ENCODE measurements at places on chromosomes 6 and 20.

GRCh38 chr6:118621799-118622470, 29.5 kb downstream of the CEP85L start:
- no peaks in the 10 kb centered on the region for H3K27me3 ChIP-seq
- no peak overlapping the region for H3K27ac ChIP-seq
- DNase-seq, result no peak
- peaks cover 28% of the 10 kb centered on the region for H3K36me3 ChIP-seq
- no peak overlapping the region for H3K4me3 ChIP-seq

- H3K27ac ChIP-seq, result no peak overlapping the region
- H3K4me1 ChIP-seq, result no peaks in the 10 kb centered on the region
- H3K27me3 ChIP-seq, result no peaks in the 10 kb centered on the region
- no peaks in the 10 kb centered on the region for H3K36me3 ChIP-seq
- no peak overlapping the region for H3K4me3 ChIP-seq
Measured at GRCh38 chr6:123838505-123839234, 35.0 kb downstream of the NKAIN2 start.

DNA sequence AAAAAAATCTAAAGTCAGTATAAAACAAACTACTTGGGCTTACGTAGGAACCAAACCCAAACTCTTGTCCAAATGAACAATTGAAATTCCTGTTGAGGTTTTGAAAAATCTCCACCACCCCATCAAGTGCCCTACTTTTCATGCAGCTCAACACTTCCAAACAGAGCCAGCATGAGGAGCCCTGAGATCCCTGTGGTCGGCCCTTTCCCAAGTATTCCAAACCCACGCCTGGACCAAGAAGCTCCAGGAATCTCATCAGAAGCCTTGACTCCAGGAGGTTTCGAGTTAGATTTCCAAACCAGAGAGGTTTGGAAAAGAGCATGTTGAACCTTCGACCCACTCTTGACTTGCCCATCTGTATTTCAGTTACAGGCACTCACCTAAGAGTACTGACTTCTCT, 179.3 kb downstream of the MTFR2 start:
- H3K4me1 ChIP-seq, result no peaks in the 10 kb centered on the region
- H3K27ac ChIP-seq, result no peak overlapping the region
- no peak overlapping the region for H3K4me3 ChIP-seq
- no peaks in the 10 kb centered on the region for H3K36me3 ChIP-seq

DNA sequence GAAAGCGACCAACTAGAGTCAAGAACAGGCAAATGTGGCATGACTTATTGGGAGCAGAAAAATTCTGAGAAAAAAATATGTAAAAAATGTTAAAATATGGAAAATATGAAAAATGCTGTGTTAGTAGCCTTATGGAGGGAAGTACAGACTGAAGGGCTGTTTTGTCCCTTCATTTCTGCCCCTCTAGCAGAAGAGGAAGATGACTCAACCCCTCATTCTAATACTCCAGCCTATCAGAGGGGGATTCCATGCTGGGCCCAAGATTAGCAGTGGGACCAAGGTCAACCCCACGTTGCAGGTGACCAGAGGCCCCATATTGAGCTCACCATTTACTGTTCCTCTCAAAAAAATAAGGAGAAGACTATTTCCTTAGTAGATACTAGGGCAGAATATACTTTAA, 8.4 kb downstream of the MUC21 start:
- peaks cover 8% of the 10 kb centered on the region for H3K4me1 ChIP-seq
- no peak overlapping the region for H3K27ac ChIP-seq
- no peaks in the 10 kb centered on the region for H3K36me3 ChIP-seq
- no peaks in the 10 kb centered on the region for H3K27me3 ChIP-seq
- DNase-seq, result no peak
- no peak overlapping the region for H3K4me3 ChIP-seq

- no peaks in the 10 kb centered on the region for H3K4me1 ChIP-seq
- H3K36me3 ChIP-seq, result no peaks in the 10 kb centered on the region
- no peaks in the 10 kb centered on the region for H3K27me3 ChIP-seq
- no peak overlapping the region for H3K4me3 ChIP-seq
- no peak for DNase-seq
Measured at GRCh38 chr6:119495230-119495683, 145.7 kb upstream of the MAN1A1 start.

DNA sequence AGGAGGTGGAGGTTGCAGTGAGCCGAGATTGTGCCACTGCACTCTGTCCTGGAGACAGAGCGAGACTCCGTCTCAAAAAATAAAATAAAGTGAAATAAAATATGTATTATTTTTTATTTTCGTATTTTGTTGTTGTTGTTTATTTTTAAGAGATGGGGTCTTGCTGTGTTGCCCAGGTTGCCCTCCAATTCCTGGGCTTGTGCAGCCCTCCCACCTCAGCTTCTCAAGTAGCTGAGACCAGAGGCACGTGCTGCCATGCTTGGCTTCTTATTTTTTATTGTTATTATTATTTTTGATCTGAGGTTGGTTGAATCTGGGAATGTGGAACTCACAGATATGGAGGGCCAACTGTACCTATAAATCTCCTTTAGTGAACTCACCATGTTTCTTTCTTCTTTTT, 10.1 kb downstream of the KPNA5 start:
- peaks cover 8% of the 10 kb centered on the region for H3K4me1 ChIP-seq
- peaks cover 21% of the 10 kb centered on the region for H3K36me3 ChIP-seq

- H3K4me3 ChIP-seq, result no peak overlapping the region
Measured at GRCh38 chr6:163637524-163637923, 223.0 kb downstream of the QKI start.

- no peaks in the 10 kb centered on the region for H3K4me1 ChIP-seq
- H3K27ac ChIP-seq, result no peak overlapping the region
- H3K4me3 ChIP-seq, result no peak overlapping the region
- H3K36me3 ChIP-seq, result no peaks in the 10 kb centered on the region
Measured at GRCh38 chr20:63238514-63239125, 2.9 kb downstream of the BIRC7 start.

- H3K4me1 ChIP-seq, result no peaks in the 10 kb centered on the region
- no peaks in the 10 kb centered on the region for H3K27me3 ChIP-seq
- DNase-seq, result no peak
- H3K27ac ChIP-seq, result no peak overlapping the region
Measured at GRCh38 chr6:100228437-100228833, 234.4 kb upstream of the MCHR2 start.

DNA sequence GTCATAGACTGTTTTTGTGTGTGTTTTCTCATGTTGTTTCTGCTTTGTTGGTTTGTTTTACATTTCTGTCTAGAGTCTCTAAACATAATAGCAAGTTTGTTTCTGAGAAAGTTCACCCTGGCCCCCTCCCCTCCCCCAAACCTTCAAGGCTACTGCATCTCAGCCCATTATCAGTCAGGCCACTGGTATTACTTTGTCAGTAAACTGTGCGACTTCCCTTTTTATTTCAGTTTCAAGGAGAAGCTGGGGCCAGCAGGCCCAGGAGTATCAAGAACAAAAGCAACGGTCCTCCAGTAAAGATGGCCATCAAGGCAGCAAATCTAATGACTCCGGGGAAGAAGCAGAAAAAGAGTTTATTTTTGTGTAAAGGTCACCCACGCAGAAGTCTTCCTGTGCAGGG, 32.8 kb upstream of the SCGN start:
- H3K27ac ChIP-seq, result no peak overlapping the region
- DNase-seq, result no peak
- no peak overlapping the region for H3K4me3 ChIP-seq
- no peaks in the 10 kb centered on the region for H3K36me3 ChIP-seq
- peaks cover 12% of the 10 kb centered on the region for H3K27me3 ChIP-seq

DNA sequence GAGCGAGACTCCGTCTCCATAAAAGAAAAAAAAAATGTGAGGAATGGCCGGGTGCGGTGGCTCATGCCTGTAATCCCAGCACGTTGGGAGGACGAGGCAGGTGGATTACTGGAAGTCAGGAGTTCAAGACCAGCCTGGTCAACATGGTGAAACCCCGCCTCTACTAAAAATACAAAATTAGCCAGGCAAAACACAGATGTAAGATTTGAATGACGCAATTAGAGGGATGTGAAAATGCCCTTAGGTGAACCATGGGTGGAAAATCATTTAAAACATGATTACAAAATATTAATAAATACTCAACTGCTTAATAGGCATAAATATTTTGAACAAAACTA, 20.9 kb downstream of the COL9A3 start:
- no peaks in the 10 kb centered on the region for H3K27me3 ChIP-seq
- DNase-seq, result no peak
- no peaks in the 10 kb centered on the region for H3K36me3 ChIP-seq
- H3K4me3 ChIP-seq, result no peak overlapping the region
- H3K4me1 ChIP-seq, result 0 out of 2 replicates have a peak, but pooled peaks cover 3% of the 10 kb centered on the region

DNA sequence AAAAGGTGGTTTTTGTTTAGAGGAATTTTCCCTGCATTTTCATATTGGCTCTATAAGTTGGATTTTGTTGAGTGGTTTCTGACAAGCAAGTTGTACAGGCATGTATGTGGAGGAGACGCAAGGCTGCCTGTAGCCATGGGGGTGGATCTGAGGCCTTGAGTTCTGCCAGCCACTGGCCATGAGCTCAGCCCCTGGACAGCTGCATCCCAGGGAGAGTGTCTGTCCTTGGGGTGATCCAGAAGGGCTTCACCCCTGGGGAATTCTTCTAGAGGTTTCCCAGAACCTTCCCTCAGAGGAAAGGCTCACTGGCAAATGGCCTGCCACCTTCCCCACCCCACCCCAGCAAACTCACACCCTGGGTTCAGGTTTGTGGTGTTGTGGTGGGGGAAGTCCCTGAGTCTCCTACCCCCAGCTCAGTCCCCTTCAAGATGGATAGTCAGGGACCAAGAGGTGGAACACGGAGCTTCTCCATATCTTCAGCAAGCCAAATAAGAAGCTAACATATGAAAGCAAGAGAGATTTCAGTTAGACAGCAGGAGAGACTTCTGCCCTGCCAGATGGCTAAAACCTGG, 11.6 kb upstream of the NOL4L start:
- DNase-seq, result no peak
- no peaks in the 10 kb centered on the region for H3K4me1 ChIP-seq
- H3K4me3 ChIP-seq, result no peak overlapping the region
- no peak overlapping the region for H3K27ac ChIP-seq
- no peaks in the 10 kb centered on the region for H3K36me3 ChIP-seq
- no peaks in the 10 kb centered on the region for H3K27me3 ChIP-seq

GRCh38 chr20:39070484-39071231, 108.5 kb downstream of the DHX35 start:
- H3K27me3 ChIP-seq, result no peaks in the 10 kb centered on the region
- no peaks in the 10 kb centered on the region for H3K36me3 ChIP-seq
- no peak overlapping the region for H3K4me3 ChIP-seq
- no peak overlapping the region for H3K27ac ChIP-seq
- no peaks in the 10 kb centered on the region for H3K4me1 ChIP-seq

DNA sequence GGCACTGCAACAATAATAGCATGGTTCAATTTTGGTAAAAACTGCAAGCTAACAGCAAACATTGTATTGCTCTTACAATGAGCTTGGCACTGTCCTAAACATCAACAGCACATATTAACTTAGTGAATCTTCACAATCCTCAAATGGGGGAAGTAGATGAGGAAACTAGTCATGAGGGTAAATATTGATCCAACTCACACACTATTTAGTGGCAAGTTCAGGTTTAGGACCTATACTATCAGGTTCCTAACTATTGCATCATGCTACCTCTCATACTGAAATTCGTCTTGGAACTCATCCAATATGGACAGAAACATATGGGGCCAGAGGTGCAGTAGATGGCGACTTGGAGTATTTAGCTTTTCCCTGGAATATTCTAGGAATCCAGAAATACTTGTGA, 34.2 kb downstream of the FKBP1C start:
- H3K4me3 ChIP-seq, result no peak overlapping the region
- no peaks in the 10 kb centered on the region for H3K27me3 ChIP-seq
- no peak for DNase-seq
- no peak overlapping the region for H3K27ac ChIP-seq

- DNase-seq, result no peak
- H3K27me3 ChIP-seq, result no peaks in the 10 kb centered on the region
- no peak overlapping the region for H3K4me3 ChIP-seq
- H3K36me3 ChIP-seq, result no peaks in the 10 kb centered on the region
- no peak overlapping the region for H3K27ac ChIP-seq
Measured at GRCh38 chr6:41746107-41746506, 1.1 kb downstream of the PGC start.

DNA sequence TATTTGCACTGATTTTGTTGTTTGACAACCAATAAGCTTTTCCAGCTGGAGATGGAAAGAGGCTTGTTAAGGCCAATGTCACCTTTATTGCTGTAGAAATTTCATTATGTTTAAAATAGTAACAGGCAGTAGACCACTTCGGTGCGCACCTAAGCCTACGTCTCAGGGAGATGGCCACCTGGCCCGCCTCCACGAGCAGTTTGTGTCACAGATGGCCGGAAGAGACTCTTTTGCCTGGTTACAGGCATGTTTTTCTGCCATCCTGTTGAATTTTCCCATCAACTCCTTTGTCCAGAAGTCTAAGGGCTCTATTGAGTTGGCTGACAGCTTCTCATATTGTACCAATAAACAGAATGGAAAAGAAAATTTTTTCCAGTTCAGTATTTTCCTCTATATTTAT, 51.0 kb downstream of the SLC9A8 start:
- no peak overlapping the region for H3K4me3 ChIP-seq
- DNase-seq, result no peak
- no peak overlapping the region for H3K27ac ChIP-seq

GRCh38 chr20:50153153-50153499, 397 bp downstream of the PEDS1 start:
- H3K27ac ChIP-seq, result peak overlapping the region; percentile 79
- H3K27me3 ChIP-seq, result no peaks in the 10 kb centered on the region
- peaks cover 54% of the 10 kb centered on the region for H3K4me1 ChIP-seq
- H3K36me3 ChIP-seq, result peaks cover 30% of the 10 kb centered on the region
- no peak for DNase-seq

GRCh38 chr6:160130729-160131484, 9.3 kb downstream of the SLC22A1 start:
- H3K4me3 ChIP-seq, result no peak overlapping the region
- H3K27me3 ChIP-seq, result no peaks in the 10 kb centered on the region
- no peaks in the 10 kb centered on the region for H3K36me3 ChIP-seq
- H3K4me1 ChIP-seq, result no peaks in the 10 kb centered on the region
